ENCODE measurements at places on chromosomes 1 and 21.

- no peak for DNase-seq
Observed at GRCh38 chr1:156660752-156661112, 16.5 kb downstream of the NES start.

GRCh38 chr1:162829268-162829667, 31.7 kb downstream of the CCDC190 start:
- no peak for DNase-seq

DNA sequence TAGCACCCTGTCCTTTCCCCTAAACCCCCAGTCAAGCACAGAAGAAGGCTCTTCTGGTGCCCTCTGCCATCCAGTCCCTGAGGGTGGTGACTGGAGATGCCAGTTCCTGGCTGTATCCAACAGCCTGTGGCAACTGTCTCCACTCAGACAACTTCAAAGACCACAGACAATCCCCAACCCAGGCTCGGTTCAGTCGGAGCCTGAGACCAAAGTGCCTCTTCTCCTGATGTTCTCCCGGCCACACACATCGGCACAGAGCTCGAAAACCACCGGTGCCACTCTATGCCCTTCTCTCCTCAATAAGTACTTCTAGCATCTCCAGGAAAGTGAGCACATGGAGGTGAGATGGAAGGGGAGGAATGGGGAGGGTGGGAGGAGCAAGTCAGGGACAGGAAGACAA, 39.6 kb upstream of the HMGB4 start:
- DNase-seq, result no peak

DNA sequence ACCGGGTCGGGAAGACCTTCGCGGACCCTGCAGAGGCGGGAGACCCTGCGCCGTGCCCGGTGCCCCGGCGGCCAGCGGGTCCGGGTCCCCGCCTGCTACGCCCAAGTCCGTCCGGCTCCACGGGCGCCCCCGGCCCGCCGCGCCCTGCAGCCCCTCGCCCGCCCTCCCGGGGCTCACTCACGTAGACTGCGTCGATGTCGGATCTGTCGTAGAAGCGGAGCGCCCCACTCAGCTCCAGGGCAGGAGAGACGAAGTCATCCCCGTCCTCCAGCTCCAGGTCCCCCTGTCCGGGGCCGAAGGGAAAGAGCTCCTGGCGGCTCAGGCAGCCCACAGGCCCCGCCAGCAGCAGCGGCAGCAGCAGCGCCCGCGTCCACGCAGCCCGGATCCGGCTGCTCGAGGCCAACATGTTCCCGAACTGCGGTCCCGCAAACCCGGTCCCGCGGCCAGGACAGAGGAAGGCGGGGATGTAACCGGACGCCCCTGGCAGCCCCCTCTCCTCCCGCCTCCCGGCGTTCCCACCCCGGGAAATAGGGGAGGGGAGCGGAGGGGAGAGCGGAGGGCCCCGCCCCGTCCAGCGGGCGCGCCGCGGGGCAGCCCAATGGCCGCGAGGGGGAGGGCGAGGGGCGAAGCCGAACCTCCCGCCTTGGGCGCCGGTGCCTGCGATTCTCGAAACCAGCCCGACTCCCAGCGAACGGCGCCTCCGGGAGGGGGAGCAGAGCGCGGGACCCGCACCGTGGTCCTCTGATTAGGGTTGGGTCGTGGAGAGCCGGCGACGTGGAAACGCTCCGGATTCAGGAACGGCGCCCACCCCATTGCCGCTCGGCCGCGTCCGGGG, at the start of gene NID1:
TSS of gene NID1 (minus strand) at position 417 of the 835 bp plus-strand sequence. CDS start at position 406, 11 bp downstream.
- no peak for DNase-seq

DNA sequence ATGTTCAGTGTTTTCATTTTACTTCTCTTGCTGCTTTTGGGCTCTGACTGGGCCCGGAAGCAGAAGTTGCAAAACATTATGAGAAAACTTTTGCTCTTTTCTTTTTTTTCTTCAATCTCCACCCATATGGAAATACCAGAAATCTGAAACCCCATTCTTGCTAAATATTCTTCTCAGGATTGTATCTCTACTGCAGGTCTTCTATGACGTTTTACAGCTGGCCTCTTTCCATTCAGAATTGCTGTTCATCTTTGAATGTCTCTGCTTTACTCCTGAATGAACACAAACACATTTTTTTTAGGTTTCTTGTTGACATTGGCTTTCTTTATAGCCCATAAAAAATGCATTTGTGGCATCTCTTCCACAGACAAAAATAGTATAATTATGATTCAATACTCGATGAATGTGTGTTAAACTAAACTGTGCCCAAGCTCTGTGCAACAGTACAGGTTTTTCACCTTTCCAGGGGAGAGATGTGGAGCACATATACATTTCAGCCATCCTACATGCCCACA, 18.8 kb downstream of the PTPRC start:
- peak; percentile 90 for DNase-seq

- DNase-seq, result no peak
Observed at GRCh38 chr1:198700016-198700392, 61.2 kb downstream of the PTPRC start.

DNA sequence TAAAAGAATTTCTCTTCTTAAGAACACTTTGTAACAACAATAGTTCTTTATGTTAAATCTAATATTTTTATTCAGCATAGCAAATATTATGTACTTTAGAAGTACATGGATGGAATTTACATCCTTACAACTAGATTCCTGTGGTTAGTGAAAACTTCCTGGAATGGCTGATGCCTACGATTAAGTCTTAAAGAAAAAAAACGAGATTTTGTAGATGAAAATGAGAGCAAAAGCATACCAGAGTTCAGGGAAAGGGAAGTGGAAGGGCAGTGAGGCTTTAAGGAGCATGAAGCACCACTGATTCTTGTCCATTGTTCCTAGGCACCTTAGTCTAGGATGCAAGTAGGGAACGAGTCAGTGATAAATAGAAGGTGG, 26.7 kb downstream of the CFH start:
- peak; percentile 16 for DNase-seq

DNA sequence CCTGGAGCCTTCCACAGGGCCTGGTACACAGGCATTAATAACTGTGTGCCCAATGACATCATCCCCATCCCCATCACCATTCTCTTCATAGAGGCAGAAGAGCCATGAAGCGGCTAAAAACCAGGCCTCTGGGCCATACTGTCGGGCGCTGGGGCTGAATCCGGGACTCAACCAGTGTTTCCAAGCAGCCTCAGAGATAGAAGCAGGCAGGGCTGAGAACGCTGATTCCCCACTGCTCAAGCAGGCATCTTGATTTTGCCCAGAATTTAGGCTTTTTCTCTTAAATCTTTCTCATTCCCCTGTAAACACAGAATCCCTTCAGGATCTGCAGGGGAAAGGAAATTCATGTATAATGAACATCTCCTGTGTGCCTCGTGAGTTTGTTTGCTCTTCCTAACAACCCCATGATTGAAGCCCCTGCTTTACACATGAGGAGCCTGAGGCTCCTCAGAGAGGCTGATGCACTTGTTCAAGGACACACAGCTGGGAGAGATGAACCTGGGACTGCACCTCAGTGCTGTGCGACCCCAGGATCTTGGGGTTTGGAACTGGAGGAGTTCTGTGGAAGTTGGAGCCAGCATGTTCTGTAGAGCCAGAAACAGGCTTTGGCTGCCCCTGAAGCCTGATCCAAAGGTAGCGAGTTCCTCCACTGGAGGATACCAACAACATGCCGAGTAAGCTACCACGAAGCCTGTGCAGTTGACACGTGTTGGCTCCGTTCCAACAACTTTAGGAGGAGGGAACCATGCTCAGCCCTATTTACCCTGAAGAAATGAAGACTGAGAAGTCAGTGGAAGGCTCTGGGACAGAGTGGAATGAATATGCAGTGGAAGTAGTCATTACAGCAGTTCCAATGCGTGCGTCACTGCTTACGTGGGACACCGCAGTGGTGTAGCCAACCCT, 55.5 kb downstream of the EDN2 start:
- no peak for DNase-seq

DNA sequence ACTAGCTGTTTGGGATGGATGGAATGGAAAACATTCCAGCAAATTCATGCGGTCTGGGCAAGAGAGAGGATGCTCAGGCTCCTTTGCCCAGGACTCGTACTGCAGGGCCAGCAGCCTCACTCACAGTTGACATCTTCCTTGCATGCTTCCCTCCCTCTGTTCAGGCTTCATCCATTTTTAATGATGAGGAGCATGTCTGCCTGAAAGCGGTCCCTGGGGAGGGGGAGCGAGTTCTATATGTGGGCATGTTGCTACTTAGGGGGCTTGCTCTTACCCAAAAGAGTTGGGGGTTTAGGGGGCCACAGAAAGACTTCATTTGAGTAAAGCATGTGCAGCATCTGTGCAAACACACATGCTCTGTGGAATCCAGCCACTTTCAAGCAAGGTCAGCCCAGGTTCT, 98.2 kb downstream of the HMGB4 start:
- DNase-seq, result no peak

GRCh38 chr1:230226007-230226800, 159.2 kb downstream of the GALNT2 start:
- DNase-seq, result no peak

- no peak for DNase-seq
Observed at GRCh38 chr1:27005648-27006496, 6.8 kb downstream of the TENT5B start.

GRCh38 chr21:38744861-38745260, 60.9 kb upstream of the ETS2 start:
- no peak for DNase-seq
